ENCODE measurements at places on chromosomes 7 and 10.

DNA sequence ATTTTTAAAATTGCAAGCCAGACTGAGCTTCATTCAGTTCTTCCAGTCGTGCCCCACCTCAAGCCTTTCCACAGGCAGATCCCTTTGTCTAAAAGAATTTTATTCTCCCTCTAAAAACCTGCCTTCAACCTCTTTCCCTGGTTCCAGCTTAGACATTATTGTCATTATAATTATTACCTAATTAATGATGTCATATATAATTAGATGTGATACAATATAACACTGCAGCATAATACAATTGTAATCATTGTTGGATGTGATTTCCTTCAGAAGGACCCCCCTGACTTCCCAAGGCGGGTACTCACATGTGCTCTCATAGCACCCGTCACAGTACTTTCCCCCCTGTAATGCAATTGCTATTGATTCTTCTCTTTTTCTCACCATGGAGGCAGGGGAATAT is 88.6 kb downstream of the GPAM start:
- peak; percentile 45 for DNase-seq

GRCh38 chr7:72032934-72033333 is 379.2 kb downstream of the CALN1 start:
- peak; percentile 9 for DNase-seq

DNA sequence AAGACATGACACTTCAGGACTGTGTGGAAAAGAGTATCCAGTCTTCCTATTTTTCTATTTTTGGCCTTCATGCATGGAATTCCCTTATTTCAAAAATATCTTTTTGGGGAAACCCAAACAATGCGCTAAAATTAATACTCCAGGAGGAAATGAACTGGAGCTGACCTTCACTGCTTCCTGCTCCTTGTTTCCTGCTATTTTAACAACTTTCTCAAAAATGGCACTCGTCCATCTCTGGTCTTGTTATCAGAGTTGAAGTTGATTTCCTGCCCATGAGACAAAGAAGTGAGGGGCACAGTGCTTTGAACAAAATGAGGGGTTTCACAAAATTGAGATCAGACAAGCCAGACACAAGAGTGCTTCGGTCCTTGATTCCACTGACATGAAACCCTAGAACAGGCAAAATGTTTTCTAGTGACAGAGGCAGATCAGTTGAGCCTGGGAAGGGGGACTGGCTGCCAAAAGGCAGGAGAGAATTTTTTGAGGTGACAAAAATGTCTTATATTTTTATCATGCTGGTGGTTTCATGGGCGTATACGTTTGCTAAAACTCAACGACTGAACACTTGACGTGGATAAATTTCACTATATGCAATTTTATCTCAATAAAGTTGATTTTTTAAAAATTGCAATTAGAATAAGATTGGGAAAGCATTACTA is 193.2 kb downstream of the CREB5 start:
- no peak for DNase-seq

GRCh38 chr7:54831046-54831643 is 72.1 kb upstream of the SEC61G start:
- no peak for DNase-seq

GRCh38 chr10:75356484-75356883 is 45.1 kb downstream of the ZNF503 start:
- no peak for DNase-seq

DNA sequence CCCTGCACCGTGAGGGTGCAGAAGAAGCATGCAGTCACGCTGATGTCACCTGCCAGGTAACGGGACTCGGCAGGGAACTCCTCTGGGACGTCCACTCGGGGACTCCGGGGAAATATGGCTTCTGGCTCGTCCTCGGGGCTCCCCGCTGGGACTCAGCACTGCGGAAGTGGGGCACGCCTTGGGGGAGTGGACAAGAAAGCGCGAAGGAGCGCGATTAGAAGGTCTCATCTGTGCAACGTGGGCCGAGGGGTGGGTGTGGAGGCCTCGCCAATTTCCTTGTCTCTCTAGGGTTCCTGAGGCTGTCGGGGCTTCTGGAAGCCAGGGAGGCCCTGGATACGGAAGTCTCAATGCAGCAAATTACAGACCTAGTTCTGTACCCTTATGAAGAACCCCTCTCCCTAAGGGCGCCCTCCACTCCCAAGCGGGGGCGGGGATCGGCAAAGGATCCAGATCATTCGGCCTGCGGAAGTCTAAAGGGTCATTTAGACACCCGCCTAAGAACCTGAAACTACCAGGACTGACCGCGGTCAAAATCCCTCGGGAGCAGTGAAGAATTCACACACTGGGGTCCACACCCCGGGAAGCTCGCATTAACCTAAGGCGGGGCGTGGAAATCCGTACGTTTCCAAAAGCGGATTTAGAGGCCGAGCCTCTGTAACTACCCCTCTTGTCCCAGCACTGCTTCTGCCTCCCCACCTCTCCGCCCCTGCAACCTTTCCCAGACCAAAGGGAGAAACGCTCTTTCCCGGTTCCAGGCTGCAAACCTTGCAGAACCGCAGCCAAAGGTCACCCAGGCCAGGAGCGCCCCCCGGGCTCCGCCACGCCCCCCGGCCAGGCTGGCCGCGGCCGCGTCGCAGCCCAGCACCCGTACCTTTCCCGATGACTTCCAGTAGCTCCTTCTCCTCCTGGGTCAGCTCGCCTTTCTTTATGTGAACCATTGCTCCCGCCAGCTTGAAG is 640 bp downstream of the ANKMY2 start:
- no peak for DNase-seq

DNA sequence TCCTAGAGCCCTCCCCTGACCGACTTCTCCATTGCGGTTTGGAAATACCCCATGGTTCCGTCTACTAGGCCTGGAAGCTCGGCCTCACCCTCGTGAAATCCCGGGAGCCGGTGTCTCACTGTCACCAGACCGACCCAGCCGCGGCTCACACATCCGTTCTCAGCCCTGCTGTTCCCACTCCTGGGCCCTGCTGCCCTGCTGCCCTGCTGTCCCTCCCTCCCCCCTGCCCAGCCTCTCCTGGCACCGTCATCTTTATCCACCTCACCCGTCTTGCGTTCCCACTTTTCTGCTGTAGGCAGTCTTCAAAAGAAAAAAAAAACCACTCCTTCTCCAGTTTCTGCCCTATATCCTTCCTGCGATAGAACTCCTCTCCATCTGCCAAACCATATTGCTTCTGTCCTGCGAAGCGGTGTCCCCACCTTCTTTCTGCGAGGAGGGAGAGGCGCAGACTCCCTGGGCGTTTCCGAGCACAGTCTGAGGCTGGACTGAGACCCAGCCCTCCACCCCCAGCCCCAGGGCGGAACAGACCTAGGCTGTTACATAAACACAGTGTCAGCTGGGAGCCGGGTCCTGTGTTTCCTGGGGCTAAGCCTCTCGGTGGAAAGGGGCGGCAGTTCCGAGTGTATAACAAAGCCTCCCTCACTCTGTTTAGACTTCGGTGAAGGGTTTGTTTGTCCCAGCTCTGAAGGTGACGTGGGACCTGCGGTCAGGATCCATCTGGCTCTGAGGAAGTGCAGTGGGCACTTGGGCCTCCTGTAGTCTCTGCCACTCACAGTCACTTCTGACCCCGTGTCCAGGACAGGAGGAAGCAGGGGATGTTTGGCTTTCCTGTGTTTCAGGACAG is 2.8 kb downstream of the AGAP3 start:
- peak; percentile 80 for DNase-seq

DNA sequence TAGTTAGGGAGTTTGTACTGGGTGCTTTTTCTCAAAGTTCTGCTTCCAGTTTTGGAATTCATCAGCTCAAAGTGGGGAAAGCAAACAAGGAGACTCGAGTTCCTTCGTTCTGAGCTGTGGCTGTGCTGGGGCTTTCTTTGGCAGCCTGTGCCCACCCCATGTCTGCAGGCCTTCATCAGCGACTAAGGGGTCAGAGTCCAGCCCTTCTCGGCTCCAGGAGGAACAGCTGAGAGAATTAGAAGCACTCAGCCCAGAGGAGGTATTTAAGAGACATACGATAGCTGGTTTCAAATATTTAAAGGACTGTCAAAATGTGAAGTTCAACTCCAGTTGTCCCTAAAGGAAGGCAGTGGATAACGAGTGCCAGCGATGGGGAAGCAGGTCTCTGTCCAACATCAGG is 41.3 kb downstream of the SH3PXD2A start:
- no peak for DNase-seq

DNA sequence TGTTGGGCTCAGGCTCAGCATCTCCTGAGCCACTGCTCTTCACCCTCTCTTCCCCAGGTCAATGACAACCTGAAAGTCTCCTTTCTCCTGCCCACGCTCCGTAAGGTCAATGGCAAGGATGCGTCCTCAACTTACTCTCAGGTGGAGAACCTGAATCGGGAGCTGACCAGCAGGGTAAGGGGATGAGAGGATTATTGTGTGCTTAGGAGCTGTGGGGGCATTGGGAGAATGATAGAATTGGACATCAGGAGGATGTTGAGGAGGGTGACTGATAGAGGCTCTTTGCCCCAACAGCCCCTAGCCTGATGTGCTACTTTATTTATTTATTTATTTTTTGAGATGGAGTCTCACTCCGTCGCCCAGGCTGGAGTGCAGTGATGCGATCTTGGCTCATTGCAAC is 1.3 kb downstream of the LRWD1 start:
- DNase-seq: no peak

DNA sequence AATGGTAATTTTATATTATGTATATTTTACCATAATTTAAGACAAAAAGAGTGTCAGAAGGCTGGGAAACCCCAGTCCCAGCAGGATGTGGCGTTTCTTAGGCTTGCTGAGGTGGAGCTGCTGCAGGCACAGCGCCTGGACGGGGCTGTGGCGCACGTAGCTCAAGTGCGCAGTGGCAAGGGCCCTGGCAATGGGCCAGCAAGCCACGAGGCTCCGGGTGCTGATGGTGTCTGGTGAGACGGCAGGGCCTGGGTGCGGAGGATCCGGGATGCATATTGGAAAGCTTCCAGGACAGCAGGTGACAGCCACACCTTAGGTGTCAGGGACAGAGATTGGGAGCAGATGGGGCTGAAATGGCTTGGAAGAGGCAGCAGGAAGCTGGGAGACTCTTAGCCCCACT is 37.2 kb downstream of the CLEC2L start:
- DNase-seq: no peak

DNA sequence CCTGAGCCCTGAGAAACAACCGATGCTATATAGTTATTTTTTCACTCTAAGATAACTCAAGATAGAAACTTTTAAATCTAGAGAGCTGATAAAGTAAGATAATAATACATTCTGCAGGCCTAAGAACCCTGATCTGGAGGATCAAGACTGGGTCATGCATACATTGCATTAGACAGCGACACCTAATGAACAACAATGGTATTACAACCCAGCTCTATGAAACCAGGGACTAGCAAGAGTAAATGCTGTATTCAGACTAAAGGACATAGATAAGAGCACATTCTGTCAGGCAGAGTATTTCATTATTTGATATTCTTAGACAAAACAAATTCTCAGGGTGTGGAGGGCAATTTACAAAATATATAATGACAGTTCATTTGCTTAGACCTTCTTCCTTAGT is 148.6 kb downstream of the GRK5 start:
- no peak for DNase-seq

GRCh38 chr7:134699021-134699818 is 52.6 kb downstream of the BPGM start:
- no peak for DNase-seq

- DNase-seq: no peak
These were observed 386.7 kb upstream of the NPVF start for GRCh38 chr7:25615003-25615402.

- no peak for DNase-seq
These were observed 620 bp downstream of the ZRANB1 start for GRCh38 chr10:124942317-124943169.

GRCh38 chr10:97270523-97271154 is 21.8 kb downstream of the ARHGAP19 start:
- peak; percentile 30 for DNase-seq

- no peak for DNase-seq
These were observed 501.1 kb upstream of the CELF2 start for GRCh38 chr10:10516346-10517130.

- DNase-seq: no peak
These were observed 1.4 kb upstream of the ZNF212 start for GRCh38 chr7:149238051-149238450.

- DNase-seq: peak; percentile 88
These were observed 37.0 kb downstream of the RPA3 start for GRCh38 chr7:7681191-7681935.

DNA sequence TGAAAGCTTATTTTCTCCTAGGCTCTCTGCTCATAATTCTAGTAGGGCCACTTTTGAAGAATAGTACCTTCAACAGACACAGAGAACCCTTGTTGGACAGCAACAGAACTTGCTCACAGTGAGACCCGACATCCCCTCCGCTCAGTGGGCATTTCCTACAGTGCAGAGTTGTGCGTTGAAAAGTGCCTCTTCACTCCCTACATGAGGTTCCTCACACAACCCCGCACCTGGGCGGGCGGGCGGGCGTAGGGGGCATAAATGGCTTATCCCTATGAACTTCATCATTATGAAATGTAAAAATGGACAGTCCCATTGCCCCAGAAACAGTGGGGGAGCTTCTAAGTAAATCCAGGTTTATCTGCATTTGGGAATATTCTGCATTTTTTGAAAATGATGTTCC is 174.9 kb downstream of the MGMT start:
- no peak for DNase-seq

GRCh38 chr7:4343272-4344247 is 338.5 kb upstream of the FOXK1 start:
- no peak for DNase-seq

GRCh38 chr10:51617576-51618235 is 81.7 kb downstream of the CSTF2T start:
- DNase-seq: peak; percentile 33

GRCh38 chr7:1314021-1314907 is 81.6 kb downstream of the UNCX start:
- DNase-seq: no peak

DNA sequence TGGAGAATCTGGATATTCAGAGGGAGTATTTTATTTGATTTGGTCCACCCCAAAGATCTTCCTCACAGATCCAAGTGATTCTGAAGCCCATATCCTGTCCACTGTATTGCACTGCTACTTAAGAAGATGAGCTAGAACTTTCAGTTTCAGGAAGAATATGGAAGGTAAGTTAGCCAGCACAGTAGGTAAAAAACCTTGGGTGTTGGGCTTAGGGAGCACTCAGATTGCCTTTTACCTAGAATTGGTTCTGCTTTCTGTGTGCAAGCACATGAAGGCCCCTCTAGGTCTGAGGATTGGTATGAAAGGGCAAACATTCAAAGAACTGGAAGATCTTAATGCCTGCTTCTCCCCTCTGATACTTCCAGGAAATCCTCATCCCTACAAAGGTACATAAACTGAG is 146.7 kb upstream of the COL1A2 start:
- DNase-seq: no peak

DNA sequence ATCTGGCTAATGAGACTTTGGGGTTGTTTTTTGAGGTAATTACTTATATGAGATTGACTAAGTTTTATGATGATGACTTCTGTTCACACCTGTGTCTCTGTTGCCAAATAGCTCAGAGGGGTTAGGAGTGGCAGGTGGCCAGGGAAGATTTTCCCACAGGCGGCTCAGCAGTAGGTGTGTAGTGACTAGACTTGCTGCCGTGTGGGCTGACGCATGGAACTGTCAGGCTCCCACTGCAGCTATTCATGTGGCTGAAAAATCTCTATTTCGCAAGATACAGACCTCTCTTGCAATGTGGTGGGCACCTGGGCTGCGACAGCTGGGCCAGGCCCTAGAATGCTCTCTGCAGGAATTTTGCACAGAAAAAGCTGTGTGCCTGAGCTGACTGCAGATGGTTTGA is 1.4 kb downstream of the CPA4 start:
- DNase-seq: no peak

Data from eye (tissue), 1 donor.